Activated CD4-positive, alpha-beta T cell treated with anti-CD3 and anti-CD28 coated beads, Interleukin-2, amount 50 U/mL, for 24 hours (primary cell): ENCODE measurements at places on chromosomes 6 and 20.

GRCh38 chr20:59518881-59519706 is 85.2 kb upstream of the PHACTR3 start:
- no peak for DNase-seq

DNA sequence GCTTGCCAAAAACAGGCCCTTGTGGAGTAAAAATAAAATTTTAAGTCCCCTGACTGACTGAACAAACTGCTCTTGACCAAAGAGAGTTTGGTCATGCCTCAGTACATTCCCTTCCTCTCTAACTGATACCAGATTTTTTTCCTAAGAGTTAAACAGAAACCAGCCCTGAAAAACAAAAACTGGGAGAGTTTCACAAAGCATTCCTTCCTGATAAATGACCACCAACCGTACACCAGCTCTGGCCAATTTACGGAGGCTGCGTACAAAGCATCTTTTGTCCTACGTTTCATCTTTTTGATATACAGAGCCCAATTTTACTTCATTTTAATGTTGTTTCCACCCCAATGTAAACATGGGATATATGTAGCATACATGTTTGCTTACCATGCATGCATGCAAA is 477.4 kb upstream of the HTR1E start:
- no peak for DNase-seq

DNA sequence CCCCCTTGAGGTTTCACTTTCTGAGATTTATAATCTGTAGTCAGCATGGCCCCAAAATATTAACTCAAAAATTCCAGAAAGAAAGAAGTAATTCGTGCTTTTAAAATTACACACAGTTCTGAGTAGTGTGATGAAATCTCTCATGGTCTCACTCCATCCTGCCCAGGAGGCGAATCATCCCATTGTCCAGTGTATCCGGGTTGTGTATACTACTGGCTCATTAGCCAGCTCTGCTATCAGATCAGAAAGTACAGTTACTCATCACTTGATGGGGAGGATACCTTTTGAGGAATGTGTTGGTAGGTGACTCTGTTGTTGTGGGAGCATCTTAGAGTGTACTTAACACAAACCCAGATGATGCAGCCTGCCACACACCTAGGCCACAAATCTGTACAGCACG is 65.2 kb downstream of the CDC5L start:
- no peak for DNase-seq

DNA sequence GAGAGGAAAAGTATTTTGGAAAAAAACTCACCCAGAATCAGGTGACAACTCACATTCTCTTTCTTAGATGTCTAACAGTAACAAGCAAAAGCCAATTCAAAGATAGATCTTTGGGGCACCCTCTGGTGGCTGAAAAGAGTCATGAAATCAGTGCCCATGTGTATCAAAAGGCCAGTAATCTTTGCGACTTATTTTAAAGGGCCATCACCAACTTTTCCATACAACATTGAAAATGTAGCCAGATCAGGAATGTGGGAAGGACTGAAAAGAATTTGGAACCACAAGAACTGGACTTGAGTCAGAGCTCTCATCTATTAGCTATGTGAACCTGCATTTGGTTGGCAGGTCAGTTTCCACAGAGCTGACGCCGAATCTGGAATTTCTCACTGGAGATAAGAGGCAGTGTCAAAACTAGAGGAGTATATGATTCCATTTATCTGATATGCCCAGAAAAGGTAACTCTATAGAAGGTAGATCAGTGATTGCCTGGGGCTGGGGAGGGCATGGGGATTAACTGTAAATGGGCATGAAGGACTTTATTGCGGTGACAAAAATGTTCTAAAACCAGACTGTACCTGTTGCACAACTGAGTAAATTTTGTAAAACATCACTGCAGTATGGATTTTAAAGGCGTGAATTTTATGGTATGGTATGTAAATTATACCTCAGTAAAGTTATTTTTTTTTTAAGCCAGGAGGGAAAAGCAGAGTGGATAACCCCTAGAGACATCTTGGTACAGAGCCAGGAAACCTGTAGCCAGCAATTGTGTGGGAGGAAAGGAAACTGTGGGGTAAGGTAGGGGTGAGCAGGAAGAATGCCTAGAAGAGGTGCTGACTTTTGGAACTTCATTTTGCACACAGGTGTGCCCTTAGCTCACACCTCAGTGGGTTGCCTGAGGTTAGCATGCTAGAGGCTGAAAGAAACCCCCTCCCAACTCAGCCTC is 117.1 kb upstream of the ASF1A start:
- DNase-seq, result no peak

GRCh38 chr6:46440641-46441040 is 50.6 kb downstream of the RCAN2 start:
- no peak for DNase-seq

- peak; percentile 40 for DNase-seq
These were observed 25.5 kb upstream of the KCNK16 start for GRCh38 chr6:39347906-39348585.

- DNase-seq, result no peak
These were observed 36.4 kb downstream of the PLAGL1 start for GRCh38 chr6:143971482-143972205.

GRCh38 chr6:145801021-145801420 is 13.6 kb downstream of the FBXO30 start:
- DNase-seq, result no peak

DNA sequence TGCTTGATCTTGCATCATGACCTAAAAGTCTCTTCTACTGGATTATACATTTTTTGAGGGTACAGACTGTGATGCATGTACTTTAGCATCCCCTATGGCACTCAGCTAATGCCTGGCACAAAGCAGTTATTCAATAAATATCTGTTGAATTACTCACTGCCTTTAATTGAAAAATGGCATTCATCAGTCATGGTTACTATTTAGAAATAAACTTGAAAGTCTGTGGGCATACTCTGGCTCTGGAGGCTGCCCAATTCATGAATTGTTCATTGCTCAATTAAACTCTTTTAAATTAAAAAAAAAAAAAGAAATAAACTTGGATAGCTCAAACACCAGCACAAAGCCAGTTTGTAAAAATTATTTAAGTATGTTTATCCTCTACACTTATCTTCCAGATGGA is 40.0 kb downstream of the HEBP2 start:
- no peak for DNase-seq

- DNase-seq, result no peak
These were observed 88.9 kb downstream of the HIVEP2 start for GRCh38 chr6:142855893-142856623.

DNA sequence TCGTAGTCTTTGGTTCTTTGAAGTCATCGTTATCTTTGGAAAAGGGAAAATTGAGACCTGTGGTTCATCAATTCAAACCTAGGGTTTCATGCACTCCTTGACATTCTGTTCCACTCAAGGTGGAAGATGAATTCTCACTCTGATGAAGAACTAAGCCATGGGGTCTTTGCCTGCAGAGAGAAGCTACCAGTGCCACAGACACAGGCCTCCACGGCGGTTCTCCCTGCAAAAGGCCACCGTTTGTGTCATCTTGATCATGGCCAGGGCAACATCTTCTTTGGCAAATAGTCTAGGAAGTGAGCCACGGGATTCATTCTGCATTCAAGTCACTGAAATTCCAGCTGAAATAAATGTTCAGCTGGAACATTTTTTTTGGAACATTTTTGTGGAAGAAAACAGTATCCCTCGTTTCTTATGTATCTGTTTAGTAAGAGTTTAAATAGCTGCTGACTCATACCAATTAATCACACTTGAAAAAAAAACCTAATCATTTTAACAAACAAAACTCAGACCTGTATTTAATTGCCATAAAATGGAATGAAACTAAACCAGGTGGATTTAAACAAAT is 206.0 kb upstream of the FOXQ1 start:
- no peak for DNase-seq

DNA sequence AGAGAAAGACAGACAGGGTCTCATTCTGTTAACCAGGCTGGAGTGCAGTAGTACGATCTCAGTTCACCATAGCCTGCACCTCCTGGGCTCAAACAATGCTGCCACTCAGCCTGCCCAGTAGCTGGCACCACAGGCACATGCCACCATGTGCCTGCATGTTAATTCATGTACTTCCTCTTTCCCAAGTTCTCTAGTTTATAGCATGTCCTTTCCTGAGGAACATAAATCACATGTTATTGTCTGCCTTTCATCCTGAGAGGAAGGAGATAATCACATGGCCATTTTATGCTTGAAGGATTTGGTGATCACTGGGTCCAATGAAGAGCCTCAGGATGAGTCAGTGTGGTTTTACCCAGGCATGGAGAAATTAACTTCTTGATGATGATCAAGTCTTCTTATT is 47.9 kb downstream of the COL11A2 start:
- DNase-seq, result no peak

DNA sequence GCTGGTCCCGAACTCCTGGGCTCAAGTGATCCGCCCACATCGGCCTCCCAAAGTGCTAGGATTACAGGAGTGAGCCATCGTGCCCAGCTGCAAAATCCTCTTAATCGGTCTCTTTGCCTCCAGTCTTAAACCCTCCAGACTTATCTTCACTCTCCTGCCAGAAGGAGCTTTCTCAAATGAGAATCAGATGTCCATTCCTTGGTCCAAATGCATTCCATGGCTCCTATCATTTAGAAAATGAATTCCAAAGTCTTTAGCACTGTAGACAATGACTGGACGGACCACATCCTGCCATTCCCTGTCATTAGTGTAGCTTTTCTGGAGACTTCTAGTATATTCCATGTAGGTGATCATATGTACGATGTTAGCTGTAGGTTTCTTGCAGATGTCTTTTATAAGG is 141.9 kb downstream of the ID4 start:
- DNase-seq, result no peak

DNA sequence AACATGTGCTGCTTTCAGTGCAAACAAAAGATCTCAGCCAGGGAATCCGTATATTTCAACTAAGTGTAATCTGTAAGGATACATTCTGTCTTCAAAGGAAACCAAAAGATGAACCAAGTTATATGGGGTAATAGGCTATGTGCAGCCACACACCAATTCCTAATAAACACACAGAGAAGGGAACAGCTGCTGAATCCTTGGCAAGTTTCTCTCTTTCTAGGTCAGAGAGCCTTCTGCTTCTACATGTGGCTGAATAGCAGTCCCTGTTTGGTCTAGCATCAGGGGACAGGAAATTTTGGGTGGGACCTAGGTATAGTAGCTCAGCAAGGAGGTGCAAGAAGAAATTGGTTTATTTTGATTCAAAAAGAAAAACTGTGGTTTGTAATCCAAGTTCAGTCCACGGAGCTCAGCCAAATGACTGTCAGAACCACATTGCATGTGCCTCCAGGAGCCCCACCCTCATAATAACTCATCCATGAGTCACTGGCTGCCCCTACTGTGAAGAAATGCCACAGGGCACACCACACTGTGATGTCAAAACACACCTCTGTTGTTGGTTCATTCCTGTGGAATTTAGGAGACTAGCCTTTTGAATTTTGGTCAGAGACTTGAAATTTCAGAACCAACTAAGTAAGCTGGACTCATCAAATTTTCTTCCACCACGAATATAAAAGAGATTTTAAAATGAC is 21.1 kb downstream of the SPTLC3 start:
- no peak for DNase-seq

GRCh38 chr20:2246069-2246491 is 49.7 kb upstream of the TGM3 start:
- no peak for DNase-seq

DNA sequence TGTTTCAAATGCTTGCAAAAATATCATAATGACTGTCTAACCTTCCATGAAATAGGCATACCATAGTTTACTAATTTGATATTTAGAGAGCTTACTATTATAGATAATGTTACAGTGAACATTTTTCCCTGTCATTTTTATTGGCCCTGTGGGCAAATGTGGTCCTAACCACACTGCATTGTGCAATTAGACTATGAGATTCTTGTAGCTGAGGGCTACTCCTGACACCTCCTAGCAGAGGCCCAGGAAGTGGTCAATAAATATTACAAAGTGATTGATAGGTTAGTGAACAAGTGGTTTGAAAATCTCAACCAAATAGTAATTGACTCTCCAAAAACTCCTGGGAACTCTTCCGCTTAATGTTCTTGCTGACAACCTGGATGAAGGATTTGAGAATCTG is 160.5 kb upstream of the KCNG1 start:
- no peak for DNase-seq

GRCh38 chr6:5998711-5999687 is 7.7 kb downstream of the NRN1 start:
- no peak for DNase-seq
